ENCODE measurements at places on chromosomes 7 and 10.

DNA sequence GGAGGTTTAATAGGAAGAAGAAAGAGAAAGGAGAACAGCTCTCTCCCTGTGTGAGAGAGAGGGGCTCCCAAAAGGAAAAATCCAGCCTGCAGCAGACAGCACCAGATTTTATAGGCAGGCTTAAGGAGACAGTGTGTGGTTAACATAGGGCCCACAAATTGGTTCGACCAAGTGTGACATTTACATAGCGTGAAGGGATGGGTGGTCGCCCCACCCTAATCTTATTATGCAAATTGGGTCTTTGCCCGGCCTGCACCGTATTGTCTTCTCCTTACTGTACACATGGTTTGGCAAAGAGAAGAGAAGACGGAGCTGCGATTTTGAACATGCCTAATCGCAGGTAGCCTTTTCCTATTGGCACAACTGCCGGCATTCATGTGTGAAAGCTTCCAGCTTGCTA is 756.3 kb downstream of the NXPH1 start:
- H3K36me3 ChIP-seq = no peaks in the 10 kb centered on the region
- H3K4me1 ChIP-seq = no peaks in the 10 kb centered on the region
- no peaks in the 10 kb centered on the region for H3K27me3 ChIP-seq

GRCh38 chr7:155395176-155395797 is 62.6 kb upstream of the EN2 start:
- DNase-seq = no peak
- H3K4me1 ChIP-seq = no peaks in the 10 kb centered on the region
- H3K4me3 ChIP-seq = no peak overlapping the region
- H3K36me3 ChIP-seq = no peaks in the 10 kb centered on the region
- H3K27ac ChIP-seq = no peak overlapping the region
- H3K27me3 ChIP-seq = no peaks in the 10 kb centered on the region

- no peak for DNase-seq
- no peaks in the 10 kb centered on the region for H3K36me3 ChIP-seq
- no peak overlapping the region for H3K4me3 ChIP-seq
- H3K27ac ChIP-seq = no peak overlapping the region
- H3K4me1 ChIP-seq = no peaks in the 10 kb centered on the region
Measured at GRCh38 chr10:70657041-70657440, 15.3 kb upstream of the ADAMTS14 start.

DNA sequence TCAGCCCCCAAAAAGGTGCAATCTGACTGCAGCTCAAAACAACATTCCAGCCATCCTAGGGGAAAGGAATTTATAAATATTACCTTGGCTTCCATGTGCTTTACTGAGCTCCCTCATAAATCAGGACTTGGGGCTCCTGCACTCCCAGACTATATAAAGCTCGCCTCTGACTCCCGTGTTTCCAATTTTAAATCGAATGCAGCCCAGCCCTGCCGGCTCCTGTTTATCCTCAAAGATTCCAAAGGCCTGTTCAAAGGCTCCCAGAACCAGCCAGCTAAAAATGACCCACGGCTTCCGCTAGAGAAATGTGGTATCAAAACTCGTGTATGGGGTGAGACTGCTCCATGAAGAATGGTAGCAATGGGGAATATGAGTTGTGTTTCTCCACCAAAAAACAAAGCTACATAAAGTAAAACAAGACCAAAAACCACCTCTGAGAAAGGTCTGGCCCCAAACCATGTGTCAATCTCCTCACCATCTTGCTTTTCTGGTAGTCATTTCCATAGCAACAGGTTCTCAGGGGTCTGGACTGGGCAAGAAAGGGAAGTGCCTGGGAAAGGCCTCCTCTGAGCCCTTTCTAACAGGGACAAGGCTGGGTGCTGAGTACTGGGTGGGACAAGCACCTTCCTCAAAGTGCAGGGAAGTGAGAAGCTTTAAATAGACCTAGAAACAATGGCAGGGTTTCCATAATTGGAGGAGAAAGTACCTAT is 5.1 kb downstream of the CALML3 start:
- no peak for DNase-seq
- no peaks in the 10 kb centered on the region for H3K36me3 ChIP-seq
- no peaks in the 10 kb centered on the region for H3K4me1 ChIP-seq
- no peak overlapping the region for H3K27ac ChIP-seq
- H3K4me3 ChIP-seq = no peak overlapping the region

GRCh38 chr10:89278900-89279392 is 22.9 kb upstream of the IFIT2 start:
- DNase-seq = no peak
- H3K36me3 ChIP-seq = no peaks in the 10 kb centered on the region
- H3K27me3 ChIP-seq = no peaks in the 10 kb centered on the region
- no peak overlapping the region for H3K4me3 ChIP-seq
- 0 out of 2 replicates have a peak, but pooled peaks cover 1% of the 10 kb centered on the region for H3K4me1 ChIP-seq

GRCh38 chr7:94971051-94971867 is 63.9 kb downstream of the PPP1R9A start:
- no peaks in the 10 kb centered on the region for H3K27me3 ChIP-seq
- no peaks in the 10 kb centered on the region for H3K36me3 ChIP-seq
- DNase-seq = no peak
- H3K27ac ChIP-seq = no peak overlapping the region
- H3K4me1 ChIP-seq = no peaks in the 10 kb centered on the region

GRCh38 chr7:122268101-122268500 is 36.4 kb downstream of the FEZF1 start:
- no peak overlapping the region for H3K27ac ChIP-seq
- no peaks in the 10 kb centered on the region for H3K27me3 ChIP-seq
- DNase-seq = no peak

DNA sequence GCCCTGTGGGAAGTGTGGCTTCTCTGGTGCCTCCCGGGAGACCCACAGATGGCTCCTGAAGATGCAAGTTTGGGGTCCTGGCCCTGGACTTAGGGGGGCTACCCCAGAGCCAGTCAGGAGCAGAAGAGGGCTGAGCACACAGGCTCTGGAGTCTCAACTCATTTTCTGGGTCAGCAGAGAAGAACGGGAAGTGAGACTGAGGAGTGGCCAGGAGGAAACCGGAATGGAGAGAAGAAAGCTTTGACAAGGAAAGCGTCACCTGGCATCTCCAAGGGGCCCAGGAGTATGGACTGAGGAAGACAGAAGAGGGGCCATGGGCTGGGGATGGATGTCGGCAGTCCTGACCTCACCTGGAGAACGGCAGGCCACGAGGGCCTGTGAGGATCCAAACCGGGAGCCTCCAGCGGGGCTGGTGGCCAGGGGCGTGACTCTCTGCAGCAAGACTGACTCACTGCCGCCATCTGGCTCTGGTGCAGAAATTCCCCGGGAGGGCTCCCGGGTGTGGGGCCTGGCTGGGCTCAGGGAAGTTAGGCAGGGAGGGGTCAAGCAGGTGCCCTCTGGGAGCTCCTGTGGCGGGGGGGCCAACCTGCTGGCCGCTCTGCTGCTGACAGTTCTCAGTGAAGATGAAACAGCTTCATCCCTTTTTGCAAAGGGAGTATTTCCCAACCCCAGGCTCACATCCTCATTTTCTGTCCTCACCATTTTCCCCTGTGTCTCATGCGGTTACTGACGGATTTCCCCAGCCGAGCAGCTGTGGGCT is 23.6 kb downstream of the DAGLB start:
- no peaks in the 10 kb centered on the region for H3K4me1 ChIP-seq
- no peak for DNase-seq

DNA sequence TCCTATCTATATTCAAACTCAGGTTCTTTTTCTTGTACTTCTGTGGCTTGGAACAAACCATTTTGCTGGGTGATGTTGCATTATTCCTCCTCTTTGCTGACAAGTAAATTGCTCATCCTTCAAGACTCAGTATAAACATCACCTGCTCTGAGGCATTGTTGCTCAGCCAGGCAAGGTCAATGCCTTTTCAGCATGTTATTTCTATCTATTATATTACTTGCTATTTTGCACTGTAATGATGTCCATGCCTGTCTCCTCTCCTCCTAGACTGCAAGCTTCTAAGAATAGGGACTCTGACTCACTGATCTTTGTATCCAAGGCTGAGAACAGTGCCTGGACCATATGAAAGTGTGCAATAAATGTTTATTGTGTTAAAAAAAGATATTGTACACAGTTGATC is 293.8 kb downstream of the RNLS start:
- no peak for DNase-seq
- H3K4me1 ChIP-seq = no peaks in the 10 kb centered on the region
- no peak overlapping the region for H3K4me3 ChIP-seq
- no peak overlapping the region for H3K27ac ChIP-seq
- no peaks in the 10 kb centered on the region for H3K36me3 ChIP-seq
- H3K27me3 ChIP-seq = no peaks in the 10 kb centered on the region

DNA sequence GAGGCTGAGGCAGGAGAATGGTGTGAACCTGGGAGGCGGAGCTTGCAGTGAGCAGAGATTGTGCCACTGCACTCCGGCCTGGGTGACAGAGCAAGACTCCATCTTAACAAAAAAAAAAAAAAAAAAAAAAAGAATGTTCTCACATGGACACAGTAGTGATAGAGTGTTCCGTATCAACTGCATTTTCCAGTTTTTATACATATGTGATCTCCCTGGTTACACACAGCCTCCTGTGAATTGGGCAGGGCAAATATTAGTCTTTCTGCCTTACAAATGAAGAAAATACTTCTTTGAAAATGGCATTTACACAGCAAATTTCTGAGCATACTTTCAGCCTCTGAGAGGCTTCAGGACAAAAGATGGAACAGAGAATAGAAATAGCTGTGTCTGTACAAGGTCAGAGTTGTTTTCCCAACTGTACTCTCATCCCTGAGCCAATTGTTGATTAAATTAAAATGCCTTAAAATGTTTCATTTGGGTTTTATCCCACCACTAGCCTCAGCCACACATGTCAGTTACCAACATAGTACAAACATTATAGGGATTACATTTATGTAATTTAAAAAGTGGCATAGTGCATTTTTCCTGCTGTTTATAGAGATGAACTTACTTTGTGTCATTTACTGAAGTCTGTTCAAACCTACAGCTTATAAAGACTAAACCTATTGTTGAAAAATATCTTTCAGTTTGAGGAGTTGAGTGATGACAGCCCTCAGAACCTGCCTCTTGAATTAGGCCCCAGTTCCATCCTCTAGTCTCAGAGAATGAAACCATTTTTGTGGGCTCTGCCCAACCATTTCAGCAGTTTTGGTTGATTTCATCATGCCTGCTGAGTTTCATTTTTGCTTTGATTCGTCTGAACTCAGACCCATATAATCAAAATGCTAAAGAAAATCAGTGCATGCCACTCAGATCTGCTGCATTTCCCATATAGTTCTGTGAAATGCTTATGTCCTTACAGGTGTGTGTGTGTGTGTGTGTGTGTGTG is 609.4 kb upstream of the C7orf33 start:
- H3K27me3 ChIP-seq = no peaks in the 10 kb centered on the region
- H3K36me3 ChIP-seq = no peaks in the 10 kb centered on the region
- H3K4me3 ChIP-seq = no peak overlapping the region
- no peak for DNase-seq
- H3K27ac ChIP-seq = no peak overlapping the region
- no peaks in the 10 kb centered on the region for H3K4me1 ChIP-seq

DNA sequence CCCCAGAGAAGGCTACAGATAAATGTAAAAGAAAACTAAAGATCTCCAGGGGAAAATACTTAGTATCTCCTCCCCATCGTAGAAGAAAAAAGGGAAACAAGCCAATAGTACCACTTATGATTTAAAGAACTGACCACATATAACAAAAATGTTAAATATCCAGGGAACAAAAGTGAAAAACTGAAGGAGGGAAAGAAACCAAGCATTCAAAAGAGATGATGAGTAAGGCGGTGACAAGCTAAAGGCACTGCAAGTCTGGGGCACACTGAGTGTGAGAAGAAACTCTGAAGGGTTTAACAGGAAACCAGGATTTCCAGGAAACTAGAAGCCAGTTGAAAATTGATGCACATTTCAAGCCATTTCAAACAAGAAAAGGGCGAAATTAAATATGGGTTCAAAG is 226.3 kb downstream of the AHR start:
- H3K36me3 ChIP-seq = no peaks in the 10 kb centered on the region
- H3K4me1 ChIP-seq = 0 out of 2 replicates have a peak, but pooled peaks cover 1% of the 10 kb centered on the region
- no peak overlapping the region for H3K4me3 ChIP-seq
- H3K27ac ChIP-seq = no peak overlapping the region

DNA sequence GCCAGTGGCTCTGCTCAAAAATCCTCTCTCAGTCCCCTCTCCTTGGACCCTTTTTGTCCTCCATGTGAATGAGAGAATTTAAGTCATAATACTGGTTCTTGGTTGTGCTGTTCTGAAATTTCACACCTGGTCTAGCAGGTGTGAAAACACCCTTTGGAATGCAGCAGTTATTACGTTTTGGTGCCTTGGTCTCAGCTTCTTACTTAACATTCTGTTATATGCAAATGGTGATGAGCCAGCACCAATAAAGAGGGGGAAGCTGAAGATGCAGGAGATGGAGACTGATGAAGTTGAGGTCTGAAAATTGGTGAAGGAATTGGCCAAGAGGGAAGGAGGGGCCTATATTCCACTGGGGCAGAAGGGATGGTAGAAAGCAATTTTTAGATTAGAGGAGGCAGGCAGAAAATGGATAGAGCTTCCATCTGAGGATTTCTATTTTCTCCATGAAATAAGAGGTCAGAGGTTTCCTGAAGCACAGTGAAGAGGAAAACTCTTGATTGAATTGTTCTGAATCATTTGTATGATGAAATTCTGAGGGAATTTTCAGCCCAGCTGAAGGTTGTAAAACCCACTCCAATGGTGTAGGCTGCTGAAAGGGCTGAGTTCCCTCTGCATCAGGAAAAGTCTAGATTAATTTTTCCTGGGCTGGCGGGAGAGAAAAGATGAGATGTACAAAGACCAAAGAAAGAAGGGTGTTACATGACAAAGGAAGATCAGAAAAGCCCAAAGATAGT is 94.0 kb upstream of the FAM180A start:
- H3K27me3 ChIP-seq = no peaks in the 10 kb centered on the region
- no peaks in the 10 kb centered on the region for H3K36me3 ChIP-seq
- DNase-seq = no peak

GRCh38 chr7:106273009-106273668 is 11.6 kb downstream of the NAMPT start:
- H3K4me3 ChIP-seq = no peak overlapping the region
- no peaks in the 10 kb centered on the region for H3K27me3 ChIP-seq
- peaks cover 3% of the 10 kb centered on the region for H3K36me3 ChIP-seq
- H3K4me1 ChIP-seq = no peaks in the 10 kb centered on the region
- no peak overlapping the region for H3K27ac ChIP-seq

GRCh38 chr10:129342385-129342784 is 124.7 kb upstream of the MGMT start:
- no peak for DNase-seq
- no peaks in the 10 kb centered on the region for H3K27me3 ChIP-seq
- no peak overlapping the region for H3K4me3 ChIP-seq
- H3K36me3 ChIP-seq = no peaks in the 10 kb centered on the region
